ENCODE measurements at places on chromosomes 6 and 20.

- DNase-seq: no peak
Observed at GRCh38 chr6:26473429-26473757, 15.6 kb downstream of the BTN2A1 start.

DNA sequence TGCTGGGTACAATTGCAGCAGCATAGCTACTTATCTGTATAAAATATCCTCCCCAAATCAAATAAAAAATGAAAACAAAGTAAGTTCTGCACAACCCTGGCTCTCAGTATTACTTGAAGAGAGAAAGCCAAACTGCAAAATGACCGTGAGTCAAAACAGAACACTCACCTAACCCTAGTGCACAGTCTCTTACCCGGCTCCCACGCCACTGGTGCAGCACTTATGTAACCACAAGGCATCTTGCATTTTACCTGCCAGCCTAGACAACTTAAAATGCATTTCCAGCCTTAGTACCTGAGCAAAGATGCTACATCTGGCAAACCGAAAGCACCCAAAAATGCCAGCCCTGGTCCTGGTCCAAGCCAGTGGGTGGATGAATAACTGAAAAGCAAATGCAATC is 12.4 kb upstream of the SIRPB1 start:
- DNase-seq: no peak

DNA sequence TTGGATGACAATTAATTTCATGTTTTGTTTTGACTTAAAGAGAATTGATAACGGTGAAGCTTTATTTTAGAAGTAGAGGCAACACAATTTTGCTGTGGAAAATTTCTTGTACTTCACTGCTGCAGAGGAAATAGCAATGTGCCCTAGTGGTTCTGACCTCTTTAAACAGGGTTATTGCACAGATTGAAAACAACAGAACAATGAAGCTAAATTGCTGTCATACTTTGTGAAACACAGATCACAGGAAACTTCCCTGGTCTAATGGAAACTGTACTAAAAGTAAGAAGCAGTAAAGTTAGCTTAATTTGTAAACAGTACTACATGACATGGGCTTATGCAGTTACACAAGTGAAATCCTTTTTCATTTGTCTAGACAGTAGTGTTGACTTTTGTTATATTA is 31.3 kb downstream of the OR2A4 start:
- no peak for DNase-seq

DNA sequence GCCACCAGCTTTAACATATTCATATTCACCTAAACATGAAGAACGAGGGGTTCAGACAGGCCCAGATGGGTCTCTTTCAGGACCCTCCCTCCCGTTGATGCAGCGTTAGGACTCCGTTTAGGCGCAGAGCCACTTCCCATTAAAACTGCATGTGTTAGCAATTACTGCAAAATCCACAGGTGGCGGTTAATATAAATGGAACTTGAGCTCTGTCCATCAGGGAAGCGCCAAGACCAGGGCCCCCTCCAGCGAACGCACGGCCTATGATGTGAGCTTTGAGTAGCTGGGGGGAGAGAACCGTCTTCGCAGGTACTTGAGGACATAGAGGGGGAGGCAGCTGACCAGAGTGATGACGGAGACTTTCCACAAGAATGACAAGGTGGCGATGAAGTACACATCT is 58.4 kb upstream of the NFATC2 start:
- no peak for DNase-seq

- DNase-seq: no peak
Observed at GRCh38 chr20:25237610-25238318, 10.1 kb upstream of the PYGB start.

- no peak for DNase-seq
Observed at GRCh38 chr6:128024046-128024445, 123.2 kb upstream of the THEMIS start.

DNA sequence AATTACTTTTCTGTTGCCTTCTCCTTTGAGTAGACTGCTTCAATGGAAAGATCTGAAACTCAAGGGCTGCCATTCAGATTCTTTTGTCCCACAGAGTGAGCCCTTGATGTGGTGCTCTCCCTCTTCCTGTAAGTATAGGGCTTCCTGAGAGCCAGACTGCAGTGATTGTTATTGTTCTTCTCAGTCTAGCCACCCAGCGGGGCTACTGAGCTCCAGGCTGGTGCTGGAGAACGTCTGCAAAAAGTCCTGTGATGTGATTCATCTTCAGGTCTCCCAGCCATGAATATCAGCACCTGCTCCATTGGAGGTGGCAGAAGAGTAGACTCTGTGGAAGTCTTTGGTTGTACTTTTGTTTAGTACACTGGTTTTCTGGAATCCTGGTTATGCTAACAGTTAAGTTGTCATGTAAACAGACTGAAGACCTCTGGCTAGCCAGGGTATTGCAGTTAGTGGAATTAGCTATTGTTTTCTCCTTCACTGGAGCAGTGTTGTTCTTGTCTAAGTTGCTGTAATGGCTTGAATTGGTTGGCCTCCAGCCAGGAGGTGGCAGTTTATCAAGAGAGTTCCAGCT is 240.9 kb downstream of the COL12A1 start:
- DNase-seq: no peak

- DNase-seq: no peak
Observed at GRCh38 chr20:9775176-9775575, 63.7 kb downstream of the PAK5 start.

GRCh38 chr20:3927486-3928291 is 38.5 kb downstream of the PANK2 start:
- DNase-seq: no peak

- DNase-seq: no peak
Observed at GRCh38 chr6:121651420-121651819, 216.0 kb downstream of the GJA1 start.

DNA sequence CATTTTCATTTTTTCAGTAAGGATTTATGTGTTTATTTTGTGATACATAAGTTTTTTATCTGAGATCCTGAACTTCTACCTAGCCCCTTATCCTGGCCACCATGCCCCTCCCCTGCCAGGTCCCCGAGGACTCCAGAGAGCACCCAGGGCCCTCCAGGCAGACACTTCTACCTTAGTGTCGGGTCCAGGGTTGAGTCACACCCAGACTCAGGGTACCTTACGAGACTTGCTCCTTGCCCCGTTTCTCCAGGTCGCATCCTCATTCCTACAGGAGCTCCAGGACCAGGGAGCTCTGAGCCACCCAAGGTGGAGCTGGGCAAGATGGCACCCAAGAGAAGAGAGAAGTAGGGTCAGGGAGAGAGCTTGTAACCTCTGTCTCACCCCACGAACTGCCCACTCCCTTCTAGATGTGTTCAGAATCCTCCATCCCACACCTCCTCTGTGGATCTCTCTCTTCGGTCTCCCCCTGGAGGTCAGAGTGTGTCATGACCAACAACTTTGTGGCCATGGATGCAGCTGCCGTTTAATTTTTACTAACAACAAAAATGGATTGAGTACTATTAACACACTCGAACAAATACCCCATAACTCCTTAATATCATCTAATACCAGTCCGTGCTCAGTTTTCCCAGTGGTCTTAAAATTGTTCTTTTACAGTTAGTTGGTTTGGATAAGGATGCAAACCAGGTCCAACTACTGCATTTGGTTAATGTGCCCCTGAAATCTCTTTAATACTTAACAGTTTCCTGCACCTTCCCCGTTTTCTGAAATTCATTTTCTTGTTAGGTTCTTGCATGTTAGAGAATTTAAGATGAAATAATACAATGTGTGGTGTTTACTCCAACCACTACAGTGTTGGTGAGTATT is 130.6 kb upstream of the INSM1 start:
- peak; percentile 46 for DNase-seq

DNA sequence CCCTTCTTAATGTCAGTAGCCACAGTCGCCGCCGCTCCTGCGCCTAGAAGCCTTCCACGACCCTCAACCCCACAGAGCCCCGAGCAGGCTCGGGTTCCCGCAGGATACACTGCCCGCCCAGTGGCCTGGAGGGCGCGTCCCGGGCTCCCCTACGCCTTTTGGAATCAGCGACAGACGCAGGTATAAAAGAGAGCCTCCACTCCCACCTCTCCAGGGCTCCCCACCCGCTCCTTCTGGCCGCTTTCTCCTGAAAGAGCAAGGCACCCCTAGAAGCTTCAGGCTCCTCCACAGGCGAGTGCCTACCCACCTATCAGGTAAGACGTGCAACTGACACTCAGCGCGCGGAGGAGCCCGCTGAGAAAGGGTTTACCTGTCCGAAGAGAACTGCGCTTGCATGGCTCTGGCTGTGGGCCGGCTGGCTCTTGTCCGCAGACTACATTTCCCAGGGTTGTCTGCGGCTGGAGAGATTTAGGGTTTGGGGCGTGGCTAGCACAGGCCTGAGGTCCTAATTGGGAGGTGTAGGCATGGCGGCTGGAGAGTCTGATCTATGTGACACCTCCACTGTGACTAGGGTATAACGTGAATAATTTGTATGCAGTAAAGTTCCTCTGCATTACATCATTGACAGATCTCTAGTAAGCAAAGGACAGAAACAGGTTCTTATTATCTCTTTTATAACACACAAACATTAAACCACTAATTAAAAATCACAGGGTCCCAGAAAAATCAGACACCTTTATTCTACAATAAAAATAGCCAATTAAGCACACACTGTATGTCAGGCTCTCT is 13.5 kb upstream of the ZNF391 start:
- DNase-seq: peak; percentile 86

DNA sequence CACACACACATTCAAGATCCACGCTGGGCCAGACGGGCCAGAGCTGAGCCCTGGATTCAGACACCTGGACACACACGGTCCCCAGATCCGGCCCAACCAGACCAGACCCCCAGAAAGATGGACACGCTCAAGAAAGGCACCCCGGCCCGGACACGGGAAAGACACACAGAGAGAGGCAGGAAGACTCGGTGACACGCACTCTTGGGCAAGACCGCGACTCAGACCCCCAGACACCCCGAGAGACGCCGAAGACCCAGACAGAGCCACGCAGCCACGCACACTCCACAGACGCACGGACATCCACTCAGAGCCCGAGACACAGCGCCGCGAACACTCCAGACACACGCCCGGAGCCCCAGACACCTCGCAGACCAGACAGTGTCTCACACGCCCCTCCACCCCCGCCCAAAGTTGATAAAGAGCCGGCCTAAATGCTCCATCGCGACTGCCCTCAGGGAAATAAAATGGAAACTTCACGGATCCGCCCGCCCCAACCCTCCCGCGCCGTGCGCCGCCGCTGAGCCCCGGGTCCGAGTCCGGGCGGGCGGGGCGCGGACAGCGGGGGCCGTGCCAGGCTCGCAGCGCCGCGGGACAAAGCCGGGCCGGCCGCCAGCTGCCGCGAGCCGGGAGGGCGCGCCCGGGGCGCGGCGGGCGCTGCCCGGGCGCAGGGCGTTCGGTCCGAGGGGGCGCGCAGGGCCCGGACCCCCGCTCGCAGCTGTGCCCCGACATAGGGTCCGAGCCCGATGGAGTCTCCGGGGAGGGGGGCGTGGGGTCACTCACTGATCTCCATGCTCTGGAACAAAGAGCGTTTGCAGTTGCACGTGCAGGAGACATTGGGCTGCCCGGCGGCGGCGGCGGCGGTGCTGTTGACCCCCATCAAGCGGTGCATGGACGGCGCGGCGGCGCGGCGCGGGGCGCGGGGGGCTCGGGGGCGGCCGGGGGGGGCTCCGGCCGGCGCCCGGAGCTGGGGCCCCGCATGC is 831 bp downstream of the PMEPA1 start:
- DNase-seq: peak; percentile 35

DNA sequence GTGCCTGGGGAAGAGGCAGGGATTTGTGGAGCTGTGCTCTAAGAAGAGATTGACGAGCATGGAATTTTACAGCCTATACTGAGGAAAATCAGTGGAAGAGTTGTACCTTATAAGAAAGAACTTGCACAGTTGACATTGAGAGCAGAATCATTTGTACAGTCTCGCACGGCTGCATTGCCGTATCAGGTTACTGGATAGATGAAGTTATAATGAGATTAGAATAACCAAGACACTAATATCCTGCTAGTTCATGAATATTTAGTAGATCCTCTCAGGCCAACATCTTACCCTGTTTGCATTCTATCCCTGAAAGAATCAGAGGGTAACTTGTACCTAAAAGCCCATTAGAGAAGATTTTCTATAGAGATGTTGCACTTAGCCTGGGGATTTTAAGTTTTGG is 447.1 kb downstream of the PREX1 start:
- DNase-seq: no peak

GRCh38 chr6:125154761-125155135 is 1.2 kb downstream of the TPD52L1 start:
- peak; percentile 73 for DNase-seq

GRCh38 chr6:6683969-6684833 is 95.7 kb downstream of the LY86 start:
- no peak for DNase-seq

DNA sequence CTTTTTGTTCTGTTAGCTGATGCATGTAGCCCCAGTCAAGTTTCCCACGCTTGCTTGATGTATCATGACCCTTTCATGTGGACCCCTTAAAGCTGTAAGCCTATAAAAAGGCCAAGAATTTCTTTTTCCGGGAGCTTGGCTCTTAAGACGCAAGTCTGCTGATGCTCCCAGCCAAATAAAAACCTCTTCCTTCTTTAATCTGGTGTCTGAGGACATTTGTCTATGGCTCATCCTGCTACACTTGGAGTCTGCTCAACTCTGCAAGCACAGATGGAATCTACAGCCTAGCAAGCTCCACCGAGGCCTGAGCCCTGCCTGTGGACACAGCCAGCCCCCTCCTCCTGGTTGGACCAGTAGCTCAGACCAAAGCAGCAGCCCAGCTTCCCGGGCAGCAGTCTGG is 3.4 kb downstream of the CST2 start:
- DNase-seq: no peak

GRCh38 chr6:157108923-157109322 is 214.4 kb downstream of the TMEM242 start:
- no peak for DNase-seq

- no peak for DNase-seq
Observed at GRCh38 chr6:68975064-68975463, 340.0 kb downstream of the ADGRB3 start.

GRCh38 chr20:63072991-63073737 is 66.4 kb upstream of the BHLHE23 start:
- no peak for DNase-seq

DNA sequence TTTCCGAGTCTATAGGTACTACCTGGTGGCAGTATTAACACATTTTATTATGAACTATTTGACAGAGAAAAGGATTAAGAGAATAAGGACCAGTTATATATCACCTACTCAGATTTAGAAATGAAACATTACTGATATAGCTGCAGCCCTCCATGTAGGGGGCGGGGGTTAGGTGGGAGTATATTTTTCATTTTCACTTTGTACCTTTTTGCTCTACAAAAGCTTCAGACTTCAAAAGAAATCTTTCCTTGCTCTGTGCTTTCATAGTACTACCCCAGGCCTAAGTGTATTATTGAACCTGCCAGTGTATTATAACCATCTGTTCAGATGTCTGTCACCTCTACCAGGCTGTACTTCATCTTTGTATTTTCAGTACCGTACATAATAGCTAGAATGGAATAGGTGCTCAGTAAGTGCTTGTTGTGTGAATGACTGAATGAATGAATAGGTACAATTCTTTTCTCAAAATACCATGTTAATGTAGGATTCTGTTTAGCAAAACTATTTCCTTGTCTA is 43.0 kb downstream of the CDKAL1 start:
- DNase-seq: no peak

Measured in thyroid gland (tissue), 4 donors.